Left cardiac atrium (tissue), 4 donors: ENCODE measurements at places on chromosomes 4 and X. TPM values are rescaled to one million over a fixed set of nuclear protein-coding genes. Genes with fewer than 3 reads are reported as not detected.

DNA sequence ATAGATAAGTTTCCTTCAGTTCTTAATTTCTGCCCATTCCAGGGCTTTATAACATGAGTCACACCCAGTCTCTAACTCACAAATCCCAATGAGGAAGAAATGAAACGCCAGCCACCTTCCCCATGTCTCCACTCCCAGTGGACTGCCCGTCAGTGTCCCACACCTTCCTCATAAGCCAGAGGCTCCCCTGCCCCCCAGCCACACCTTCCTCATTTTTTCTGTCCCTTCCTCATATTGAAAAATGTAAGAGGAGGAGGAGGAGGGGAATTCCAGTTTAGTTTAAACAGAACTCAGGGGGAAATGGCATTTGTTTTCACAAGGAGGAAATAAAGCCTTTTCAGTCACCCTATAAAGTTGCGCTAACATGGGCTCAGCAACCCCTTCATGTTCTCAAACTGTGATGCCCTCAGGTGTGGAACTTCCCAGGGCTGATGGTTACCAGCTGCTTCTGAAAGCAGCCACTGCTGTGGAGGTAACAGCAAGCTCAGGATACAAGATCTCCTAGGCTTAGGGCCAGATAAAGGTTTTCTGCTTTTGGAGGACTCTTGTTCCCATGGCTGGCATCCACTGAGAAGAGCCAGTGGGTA, 97.8 kb downstream of the PARM1 start:
- no peak for DNase-seq

- no peak for DNase-seq
Measured at GRCh38 chrX:48713847-48714246, 17.3 kb downstream of the SUV39H1 start.

The BST1 gene
- 8.7 TPM for total RNA-seq

The ZC4H2 gene
- total RNA-seq, result 10.1 TPM

The GAGE2A gene
- total RNA-seq, result not detected
